ENCODE measurements at places on chromosomes 1 and 21. TPM values are rescaled to one million over a fixed set of nuclear protein-coding genes. Genes with fewer than 3 reads are reported as not detected.

DNA sequence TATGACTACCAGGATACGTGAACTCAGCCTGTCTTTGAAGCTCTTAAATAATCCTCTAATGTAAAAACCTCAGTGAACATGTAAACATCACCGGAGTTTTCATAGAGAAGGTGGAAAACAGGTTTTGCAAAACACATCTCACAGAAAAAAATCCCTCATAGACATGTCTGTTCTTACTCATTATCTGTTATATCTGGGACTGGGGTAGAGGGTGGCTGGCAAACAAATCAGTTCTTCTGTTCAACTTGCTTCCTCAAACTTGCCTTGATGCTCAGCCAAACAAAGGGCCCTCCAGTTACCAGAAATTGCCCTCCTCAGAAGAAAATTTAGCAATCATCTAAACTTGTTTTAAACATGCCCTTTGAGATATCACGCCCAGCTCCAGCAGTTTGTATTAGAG is 66.1 kb upstream of the CXADR start:
- DNase-seq = no peak

Gene AMY1C
- total RNA-seq = not detected

Gene ARHGEF16
- total RNA-seq = 0.22 TPM

Gene ACOT11
- 0.60 TPM for total RNA-seq

Gene REN
- total RNA-seq = not detected

Gene OR4F29
- total RNA-seq = not detected

DNA sequence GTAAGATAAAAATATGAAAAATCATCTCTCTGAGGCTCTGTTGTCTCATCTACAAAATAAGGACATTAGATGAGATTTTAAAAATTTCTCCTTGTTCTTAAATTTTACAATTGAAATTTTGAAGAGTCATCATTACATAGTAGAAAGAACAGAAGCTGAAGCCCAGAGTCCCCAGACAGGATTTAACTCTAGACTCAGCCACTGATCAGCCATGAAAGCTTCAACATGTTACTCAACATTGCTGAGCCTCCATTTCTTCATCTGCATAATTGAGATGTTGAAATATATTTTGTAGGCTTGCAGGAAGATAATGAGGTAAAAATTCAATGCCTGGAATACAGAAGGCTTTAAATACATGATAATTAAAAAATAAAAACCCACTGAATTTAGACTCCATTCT is 633.3 kb downstream of the LMO4 start:
- DNase-seq = no peak
